ENCODE measurements at places on chromosomes 1 and 21.

DNA sequence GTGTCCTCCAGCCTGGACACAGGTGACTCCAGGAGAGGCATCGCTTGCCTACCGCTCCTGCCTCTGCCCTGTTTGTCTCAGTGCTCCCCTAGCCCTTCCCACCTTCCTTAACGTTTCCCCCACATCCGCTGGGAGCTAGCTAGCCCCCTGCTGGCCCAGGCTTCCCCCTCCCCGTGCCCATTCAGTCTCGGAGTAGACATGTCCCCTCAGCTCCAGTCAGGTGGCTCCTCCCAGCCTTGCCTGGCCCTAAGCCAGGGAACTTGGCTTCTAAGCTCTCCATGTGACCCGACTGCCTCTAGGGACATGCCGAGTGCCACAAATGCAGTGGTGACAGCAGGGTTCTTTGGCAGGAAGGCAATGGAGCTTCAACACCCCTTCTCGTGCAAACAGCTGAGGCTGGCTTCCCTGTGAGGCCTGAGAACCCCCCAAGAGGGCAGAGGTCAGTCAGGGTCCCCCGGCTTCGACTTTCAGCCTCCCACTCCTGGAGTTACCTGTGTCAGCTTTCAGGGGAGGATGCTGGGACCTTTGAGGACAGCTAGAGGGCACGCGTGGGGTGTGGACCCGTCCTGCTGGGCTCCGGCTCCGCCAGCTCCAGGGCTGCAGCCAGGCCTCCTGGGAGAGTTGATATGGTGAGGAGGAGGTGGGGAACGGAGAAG, 16.2 kb downstream of the DRAXIN start:
- H3K27me3 ChIP-seq: no peaks in the 10 kb centered on the region
- H3K4me3 ChIP-seq: no peak overlapping the region

- H3K4me3 ChIP-seq: no peak overlapping the region
- DNase-seq: no peak
Observed at GRCh38 chr1:59029411-59030167, 245.7 kb upstream of the JUN start.

DNA sequence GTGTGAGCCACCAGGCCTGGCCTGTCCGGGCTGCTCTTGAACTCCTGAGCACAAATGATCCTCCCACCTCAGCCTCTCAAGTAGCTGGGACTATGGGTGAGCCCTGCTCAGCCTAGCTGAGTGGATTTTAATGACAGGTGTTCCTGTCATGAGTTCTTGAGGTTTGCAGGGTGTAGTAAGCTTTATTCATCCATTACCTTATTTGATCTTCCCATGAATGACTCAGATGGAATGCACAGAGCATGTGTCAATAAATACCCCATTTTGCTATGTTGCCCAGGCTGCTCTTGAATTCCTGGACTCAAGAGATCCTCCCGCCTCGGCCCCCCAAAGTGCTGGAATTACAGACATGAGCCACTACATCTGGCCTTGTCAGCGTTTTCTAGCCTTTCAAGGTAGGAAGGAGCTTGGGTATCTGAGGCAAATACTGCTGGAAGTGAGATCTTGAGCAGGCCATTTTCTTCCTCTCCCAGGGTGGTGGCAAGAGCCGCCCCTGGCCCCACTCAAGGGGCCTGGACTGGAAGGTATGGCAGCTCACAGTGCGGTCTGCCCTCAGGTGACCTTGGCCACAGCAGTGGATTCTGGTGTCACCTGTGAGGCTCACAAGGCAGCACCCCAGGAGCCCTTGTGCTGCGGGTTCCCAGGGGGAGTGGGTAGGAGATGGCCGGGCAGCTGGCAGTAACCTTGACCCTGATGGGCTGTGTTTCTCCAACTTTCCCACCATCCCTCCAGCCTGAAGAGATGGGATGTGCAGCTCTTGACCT, 20.0 kb downstream of the PIK3CD start:
- no peak overlapping the region for H3K4me3 ChIP-seq
- H3K27me3 ChIP-seq: no peaks in the 10 kb centered on the region
- no peaks in the 10 kb centered on the region for H3K4me1 ChIP-seq
- no peak for DNase-seq
- no peak overlapping the region for H3K27ac ChIP-seq
- H3K36me3 ChIP-seq: no peaks in the 10 kb centered on the region

- no peak overlapping the region for H3K4me3 ChIP-seq
- DNase-seq: no peak
- no peak overlapping the region for H3K27ac ChIP-seq
- H3K27me3 ChIP-seq: no peaks in the 10 kb centered on the region
- no peaks in the 10 kb centered on the region for H3K4me1 ChIP-seq
Observed at GRCh38 chr1:50681931-50682330, 258.7 kb upstream of the DMRTA2 start.

DNA sequence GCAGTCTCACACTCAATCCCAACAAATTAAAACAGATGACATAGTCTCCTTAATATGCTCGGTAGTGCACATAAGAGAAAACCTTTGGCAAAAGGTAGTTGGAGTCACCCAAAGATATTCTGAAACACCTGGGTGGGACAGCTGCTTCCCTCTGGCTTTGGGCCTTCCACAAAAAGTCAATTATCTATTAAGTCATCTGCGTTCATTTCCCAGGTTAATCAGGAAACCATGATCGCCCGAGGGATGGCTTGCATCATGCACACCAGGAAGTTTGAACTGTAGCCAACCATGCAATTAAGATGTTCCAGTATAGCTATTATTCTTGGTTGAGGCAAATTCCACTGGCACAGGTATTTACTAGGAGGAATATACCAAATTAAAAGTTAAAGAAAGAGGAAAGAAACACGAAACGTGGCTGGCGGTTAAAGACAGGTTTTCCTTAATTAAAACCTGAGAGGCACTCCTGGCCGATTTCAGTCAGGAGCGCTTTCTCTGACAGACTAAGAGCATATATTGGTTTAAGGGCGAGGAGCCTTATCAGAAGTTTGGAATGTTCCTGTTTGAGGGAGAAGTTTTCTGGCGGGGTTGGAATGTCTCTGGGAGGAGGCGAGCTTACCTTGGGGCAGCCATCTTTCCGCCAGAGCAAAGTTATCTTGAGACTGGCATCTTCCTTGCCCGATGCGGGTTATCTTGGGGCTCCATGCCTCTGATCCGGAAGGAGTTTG, 19.9 kb downstream of the CLDN17 start:
- H3K27ac ChIP-seq: no peak overlapping the region
- H3K4me3 ChIP-seq: no peak overlapping the region
- no peaks in the 10 kb centered on the region for H3K36me3 ChIP-seq
- DNase-seq: no peak
- H3K4me1 ChIP-seq: no peaks in the 10 kb centered on the region

DNA sequence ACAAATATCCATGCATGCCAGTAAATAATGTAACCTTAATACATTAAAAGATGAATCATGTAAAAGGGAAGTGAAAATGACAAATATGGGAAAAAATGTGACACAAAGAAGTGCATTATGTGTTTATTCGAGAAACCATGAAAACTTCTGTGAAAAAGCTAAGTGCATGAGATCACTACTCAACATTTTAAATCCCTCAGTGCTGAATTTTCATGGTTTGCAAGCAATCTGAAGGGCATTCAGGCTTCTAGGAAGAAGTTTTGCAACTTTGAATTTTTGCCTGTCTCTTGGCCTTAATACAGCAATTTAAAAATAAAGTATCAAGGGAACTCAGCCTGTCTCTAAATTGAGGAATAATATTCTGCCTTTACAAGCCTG, 78.2 kb downstream of the MAP3K7CL start:
- peak overlapping the region; percentile 34 for H3K27ac ChIP-seq
- no peaks in the 10 kb centered on the region for H3K27me3 ChIP-seq
- H3K4me1 ChIP-seq: no peaks in the 10 kb centered on the region
- no peaks in the 10 kb centered on the region for H3K36me3 ChIP-seq
- H3K4me3 ChIP-seq: no peak overlapping the region

- no peaks in the 10 kb centered on the region for H3K4me1 ChIP-seq
- H3K36me3 ChIP-seq: no peaks in the 10 kb centered on the region
- no peak overlapping the region for H3K4me3 ChIP-seq
- no peak overlapping the region for H3K27ac ChIP-seq
- H3K27me3 ChIP-seq: no peaks in the 10 kb centered on the region
Observed at GRCh38 chr1:95582746-95583145, 348.7 kb downstream of the RWDD3 start.

GRCh38 chr1:209552406-209553264, 30.9 kb upstream of the CAMK1G start:
- H3K27me3 ChIP-seq: peaks cover 6% of the 10 kb centered on the region
- no peak overlapping the region for H3K4me3 ChIP-seq
- H3K4me1 ChIP-seq: no peaks in the 10 kb centered on the region
- no peak for DNase-seq
- H3K27ac ChIP-seq: no peak overlapping the region

DNA sequence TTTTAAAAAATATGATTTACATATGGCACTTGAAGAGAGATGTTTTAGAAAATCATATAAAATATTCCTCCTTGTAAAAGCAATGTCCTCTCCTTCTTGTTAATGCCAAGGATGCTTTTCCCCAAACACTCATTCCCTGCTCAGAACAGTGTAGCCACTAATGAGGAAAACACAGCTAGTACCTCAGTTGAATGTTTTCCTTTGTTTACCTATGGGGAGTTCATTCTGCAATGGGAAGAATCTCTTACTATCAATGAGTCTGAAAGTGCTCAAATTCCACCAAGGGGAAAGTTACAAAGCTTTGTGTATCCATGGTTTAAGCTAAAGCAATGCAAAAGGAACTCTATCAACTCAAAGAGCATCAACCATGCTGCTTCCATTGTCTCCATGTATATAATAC, 221.9 kb upstream of the ADGRL2 start:
- H3K27me3 ChIP-seq: no peaks in the 10 kb centered on the region
- DNase-seq: no peak
- H3K36me3 ChIP-seq: no peaks in the 10 kb centered on the region
- no peak overlapping the region for H3K27ac ChIP-seq

DNA sequence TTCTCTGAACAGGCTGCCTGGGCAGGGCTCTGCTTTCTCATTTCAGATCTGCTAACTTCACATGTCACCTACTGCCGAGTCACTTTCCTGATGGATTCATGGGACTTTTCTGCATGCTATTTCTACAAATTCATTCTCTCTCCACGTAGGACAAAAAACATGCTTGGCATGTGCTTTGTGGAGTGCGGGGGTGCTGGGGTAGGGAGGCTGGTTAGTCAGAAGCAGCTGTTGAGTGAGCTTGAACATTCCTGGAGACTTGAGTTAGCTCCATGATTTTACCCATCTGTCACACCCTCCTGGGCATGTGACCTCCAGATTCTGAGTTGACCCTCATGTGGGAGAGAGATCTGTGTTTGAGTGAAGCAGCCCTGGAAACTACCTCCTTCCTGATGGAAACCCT, 71.4 kb downstream of the UCK2 start:
- no peak overlapping the region for H3K4me3 ChIP-seq
- H3K27me3 ChIP-seq: no peaks in the 10 kb centered on the region
- peaks cover 18% of the 10 kb centered on the region for H3K4me1 ChIP-seq
- no peak overlapping the region for H3K27ac ChIP-seq
- H3K36me3 ChIP-seq: no peaks in the 10 kb centered on the region

- H3K27me3 ChIP-seq: no peaks in the 10 kb centered on the region
- H3K4me1 ChIP-seq: peaks cover 49% of the 10 kb centered on the region
- DNase-seq: no peak
- peak overlapping the region; percentile 31 for H3K27ac ChIP-seq
- H3K36me3 ChIP-seq: no peaks in the 10 kb centered on the region
- H3K4me3 ChIP-seq: no peak overlapping the region
Observed at GRCh38 chr1:12454406-12455391, 163.3 kb downstream of the DHRS3 start.

GRCh38 chr1:42250164-42250563, 84.9 kb downstream of the FOXJ3 start:
- no peaks in the 10 kb centered on the region for H3K4me1 ChIP-seq
- no peaks in the 10 kb centered on the region for H3K27me3 ChIP-seq
- no peak overlapping the region for H3K27ac ChIP-seq

- DNase-seq: peak; percentile 80
- no peaks in the 10 kb centered on the region for H3K36me3 ChIP-seq
- H3K27me3 ChIP-seq: no peaks in the 10 kb centered on the region
- no peak overlapping the region for H3K27ac ChIP-seq
Observed at GRCh38 chr1:39410915-39411436, 80.5 kb upstream of the BMP8A start.

GRCh38 chr1:173295995-173296394, 88.9 kb upstream of the TNFSF4 start:
- no peak overlapping the region for H3K4me3 ChIP-seq
- no peak overlapping the region for H3K27ac ChIP-seq
- no peaks in the 10 kb centered on the region for H3K36me3 ChIP-seq
- H3K4me1 ChIP-seq: no peaks in the 10 kb centered on the region
